ENCODE measurements at places on chromosomes 4 and X.

DNA sequence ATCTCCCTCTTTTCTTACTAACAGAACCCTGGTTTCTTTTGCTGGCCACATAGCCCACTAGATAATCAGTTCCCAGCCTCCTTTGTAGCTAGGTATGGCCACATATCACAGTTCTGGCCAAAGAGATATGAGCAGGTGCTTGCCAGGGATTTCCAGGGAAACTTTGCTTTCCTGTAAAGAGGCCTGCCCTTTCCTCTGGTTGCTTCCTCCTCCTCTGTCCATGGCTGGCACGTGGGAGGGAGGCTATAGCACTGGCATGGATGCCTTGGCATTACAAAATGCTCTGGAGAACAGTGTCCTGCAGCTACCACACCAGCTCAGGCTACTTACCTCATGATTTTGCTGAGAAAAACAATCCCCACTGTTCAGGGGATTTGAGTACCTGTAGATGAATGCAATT lies 27.5 kb downstream of the RAB33B start:
- no peak for DNase-seq

- DNase-seq: no peak
These were observed 124.7 kb upstream of the C1QTNF7 start for GRCh38 chr4:15303052-15303641.

DNA sequence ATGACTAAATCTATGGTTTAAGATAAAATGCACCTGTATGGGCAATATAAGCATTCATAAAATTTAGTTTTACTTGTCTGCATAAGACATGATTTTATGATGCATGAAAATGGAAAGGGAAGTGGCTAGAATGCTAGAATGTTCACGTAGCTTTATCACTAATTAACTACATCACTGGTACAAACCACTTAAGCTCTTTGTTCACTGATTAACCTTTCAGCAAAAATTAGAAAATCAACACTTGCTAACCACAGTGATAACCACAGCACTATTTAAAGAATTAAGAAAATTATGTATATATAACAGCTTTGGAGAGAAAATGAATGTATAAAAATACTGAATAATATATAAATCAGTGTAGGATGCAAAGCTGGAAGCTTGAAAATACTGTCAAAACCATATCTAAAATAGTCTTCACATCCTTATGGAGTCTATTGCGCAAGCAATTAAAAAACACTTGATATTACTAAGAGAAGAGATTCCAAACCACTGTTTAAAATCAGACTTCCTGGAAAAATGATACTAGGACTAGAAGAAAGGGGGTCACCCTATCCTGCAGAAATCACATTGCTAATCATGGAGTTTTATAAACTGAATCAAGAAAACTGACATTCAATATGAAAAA lies 51.9 kb downstream of the EFHC2 start:
- DNase-seq: no peak

DNA sequence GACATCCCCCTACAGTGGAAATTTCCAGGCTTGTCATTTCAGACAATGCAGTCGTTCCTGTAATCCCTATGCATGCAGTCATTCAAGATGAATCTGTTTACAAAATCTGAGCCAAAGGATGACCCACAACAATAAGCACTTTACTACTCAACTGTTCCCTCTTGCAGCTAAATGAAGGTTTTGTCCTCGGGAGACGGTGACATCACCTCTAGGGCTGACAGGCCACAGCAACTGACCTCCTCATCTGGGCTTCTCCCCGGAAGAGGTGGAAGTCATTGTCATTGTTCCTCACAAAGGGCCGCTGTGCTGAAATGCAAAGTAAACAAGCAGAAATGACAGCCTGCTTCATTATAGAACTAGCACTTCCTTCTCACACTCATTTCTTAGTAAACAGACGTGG lies 29.2 kb downstream of the CLRN2 start:
- no peak for DNase-seq

All from T47D (cell line).